ENCODE measurements at places on chromosomes 5 and 9. TPM values are rescaled to one million over a fixed set of nuclear protein-coding genes. Genes with fewer than 3 reads are reported as not detected.

FOXE1 gene
- 4.5 TPM for total RNA-seq

IFNA13 gene
- total RNA-seq, result not detected

MSMP gene
- total RNA-seq, result 0.48 TPM

TMEFF1 gene
- 1.8 TPM for total RNA-seq

HAVCR1 gene
- 37.2 TPM for total RNA-seq

LAMC3 gene
- total RNA-seq, result 2.1 TPM

TBC1D13 gene
- 21.2 TPM for total RNA-seq

IRX1 gene
- total RNA-seq, result not detected

VCAN gene
- 13.9 TPM for total RNA-seq

NFIL3 gene
- 13.8 TPM for total RNA-seq

PLAC8L1 gene
- 0.26 TPM for total RNA-seq

PCDHA8 gene
- total RNA-seq, result 0.08 TPM

NR6A1 gene
- 1.7 TPM for total RNA-seq
